Left lung (tissue), 14 donors: ENCODE measurements at places on chromosomes 13 and 19. TPM values are rescaled to one million over a fixed set of nuclear protein-coding genes. Genes with fewer than 3 reads are reported as not detected.
A peak's percentile ranks its signal among the peaks of the same experiment; 100 is the strongest.

- H3K36me3 ChIP-seq: no peaks in the 10 kb centered on the region
- DNase-seq: no peak
- H3K27me3 ChIP-seq: peaks cover 42% of the 10 kb centered on the region
- no peaks in the 10 kb centered on the region for H3K4me1 ChIP-seq
- no peak overlapping the region for H3K4me3 ChIP-seq
Observed at GRCh38 chr13:113927661-113928581, 46.0 kb downstream of the C13orf46 start.

- no peak overlapping the region for H3K27ac ChIP-seq
- H3K36me3 ChIP-seq: no peaks in the 10 kb centered on the region
- H3K4me1 ChIP-seq: no peaks in the 10 kb centered on the region
- no peak for DNase-seq
Observed at GRCh38 chr13:40175639-40176038, 490.8 kb downstream of the FOXO1 start.

DNA sequence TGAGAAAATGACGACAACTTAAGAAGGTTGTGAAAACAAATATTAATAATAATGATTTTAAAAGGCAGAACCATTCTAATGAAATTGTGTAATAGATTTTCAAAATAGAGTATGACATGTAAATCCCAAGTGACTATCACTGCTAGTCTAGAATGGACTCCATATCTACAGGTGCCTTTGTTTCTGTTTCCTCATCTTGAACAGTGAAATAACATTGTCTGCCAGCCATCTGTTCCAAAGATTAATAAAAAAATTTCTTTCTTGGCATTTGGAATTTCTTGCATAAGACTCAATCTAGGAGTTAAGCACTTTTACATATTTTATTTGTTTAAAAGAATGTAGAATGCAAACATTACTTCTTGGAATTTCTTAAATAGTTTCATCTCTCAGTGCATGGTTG is 520.1 kb upstream of the ARGLU1 start:
- no peak overlapping the region for H3K27ac ChIP-seq
- H3K4me1 ChIP-seq: no peaks in the 10 kb centered on the region
- H3K27me3 ChIP-seq: no peaks in the 10 kb centered on the region
- no peak overlapping the region for H3K4me3 ChIP-seq

DNA sequence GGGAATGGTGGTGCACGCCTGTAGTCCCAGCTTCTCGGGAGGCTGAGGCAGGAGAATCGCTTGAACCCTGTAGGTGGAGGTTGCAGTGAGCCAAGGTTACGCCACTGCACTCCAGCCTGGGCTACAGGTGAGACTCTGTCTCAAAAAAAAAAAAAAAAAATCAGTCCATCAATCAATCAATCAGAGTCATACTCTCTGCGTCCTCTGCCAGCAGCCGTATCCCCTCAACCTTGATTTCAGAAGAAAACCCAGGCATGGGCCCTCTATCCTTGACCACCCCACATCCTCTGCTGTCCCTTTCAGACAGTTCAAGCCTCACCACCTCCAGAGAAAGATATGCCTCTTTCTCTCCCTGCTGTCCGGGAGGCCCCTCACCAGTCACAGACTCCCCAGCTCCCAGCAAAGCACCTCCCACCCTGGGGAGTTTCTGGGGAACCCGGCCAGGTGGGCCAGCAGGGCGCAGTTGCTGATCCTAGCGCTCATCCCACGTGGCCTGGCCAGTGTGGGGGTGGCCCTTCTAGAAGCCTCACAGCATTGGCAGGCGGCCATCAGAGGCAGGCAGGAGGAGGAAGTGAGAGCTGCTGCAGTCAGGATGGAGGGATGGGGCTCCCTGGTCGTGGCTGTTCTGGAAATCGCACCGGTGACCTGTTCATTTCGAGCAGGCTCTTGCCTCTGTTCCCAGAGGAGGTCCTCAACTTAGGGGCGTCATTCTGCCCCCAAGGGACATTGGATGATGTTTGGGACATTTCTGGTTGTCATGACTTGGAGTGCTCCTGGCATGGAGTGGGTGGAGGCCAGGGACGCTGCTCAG is 10.2 kb upstream of the JSRP1 start:
- H3K27ac ChIP-seq: peak overlapping the region; percentile 72
- DNase-seq: peak; percentile 95
- no peak overlapping the region for H3K4me3 ChIP-seq

- H3K27ac ChIP-seq: no peak overlapping the region
- no peaks in the 10 kb centered on the region for H3K36me3 ChIP-seq
- H3K4me3 ChIP-seq: no peak overlapping the region
- no peaks in the 10 kb centered on the region for H3K27me3 ChIP-seq
- H3K4me1 ChIP-seq: no peaks in the 10 kb centered on the region
Observed at GRCh38 chr13:60627071-60627686, 230.2 kb downstream of the TDRD3 start.

- H3K4me1 ChIP-seq: peaks cover 88% of the 10 kb centered on the region
- H3K36me3 ChIP-seq: no peaks in the 10 kb centered on the region
- H3K27ac ChIP-seq: peak overlapping the region; percentile 86
- H3K4me3 ChIP-seq: no peak overlapping the region
- DNase-seq: no peak
Observed at GRCh38 chr19:45501730-45502014, 3.4 kb downstream of the PPM1N start.

JSRP1 gene
- 1.1 TPM for total RNA-seq

- H3K36me3 ChIP-seq: no peaks in the 10 kb centered on the region
- no peaks in the 10 kb centered on the region for H3K4me1 ChIP-seq
- no peak for DNase-seq
- no peak overlapping the region for H3K4me3 ChIP-seq
- no peak overlapping the region for H3K27ac ChIP-seq
Observed at GRCh38 chr19:50772476-50772875, 2.2 kb downstream of the GPR32 start.

- H3K27me3 ChIP-seq: no peaks in the 10 kb centered on the region
- no peaks in the 10 kb centered on the region for H3K4me1 ChIP-seq
- DNase-seq: no peak
- peak overlapping the region; percentile 51 for H3K4me3 ChIP-seq
- H3K36me3 ChIP-seq: no peaks in the 10 kb centered on the region
Observed at GRCh38 chr19:49453757-49454240, 774 bp downstream of the ALDH16A1 start.

IL12RB1 gene
- 5.4 TPM for total RNA-seq

GRCh38 chr19:782185-782877 is 14.9 kb upstream of the PTBP1 start:
- no peaks in the 10 kb centered on the region for H3K36me3 ChIP-seq
- H3K27me3 ChIP-seq: no peaks in the 10 kb centered on the region
- no peak for DNase-seq

TNFSF13B gene
- total RNA-seq: 20.1 TPM

ZGLP1 gene
- 7.8 TPM for total RNA-seq

GRCh38 chr19:18551631-18552030 is 6.0 kb upstream of the KXD1 start:
- no peaks in the 10 kb centered on the region for H3K27me3 ChIP-seq
- no peaks in the 10 kb centered on the region for H3K4me1 ChIP-seq
- no peak overlapping the region for H3K27ac ChIP-seq
- DNase-seq: no peak

ICAM1 gene
- total RNA-seq: 497 TPM

DNA sequence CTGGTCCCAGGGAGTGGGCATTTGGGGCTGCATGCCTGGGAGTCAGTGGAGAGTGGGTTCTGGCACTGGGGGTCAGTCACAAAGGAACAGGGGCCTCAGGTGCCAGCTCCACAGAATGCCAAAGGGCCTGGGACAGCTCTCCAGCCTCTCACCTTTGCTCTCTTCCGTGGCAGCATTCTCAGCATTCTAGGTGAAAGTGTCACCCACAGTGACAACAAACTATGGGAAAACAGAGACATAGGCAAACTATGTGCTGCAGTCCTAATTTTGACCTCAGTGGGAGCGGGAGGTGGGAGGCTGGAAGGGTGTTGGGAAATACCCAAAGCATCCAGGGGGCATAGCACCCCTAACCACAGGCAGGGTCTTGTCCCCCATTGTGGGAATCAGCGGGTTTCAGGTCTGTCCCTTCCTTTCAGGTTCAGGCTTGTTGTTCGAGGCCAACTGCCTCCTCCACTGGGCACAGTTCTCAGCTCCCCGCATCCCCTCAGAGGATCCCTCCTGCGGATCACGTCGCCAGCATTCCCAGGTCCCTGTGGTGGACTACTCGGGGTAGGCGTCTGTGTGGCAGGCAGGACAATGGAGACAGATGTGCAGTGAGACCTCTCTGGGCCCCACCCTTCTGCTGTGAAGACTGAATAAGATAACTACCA is 52.4 kb downstream of the TSHZ3 start:
- no peaks in the 10 kb centered on the region for H3K36me3 ChIP-seq
- DNase-seq: peak; percentile 24
- no peaks in the 10 kb centered on the region for H3K4me1 ChIP-seq

GRCh38 chr19:50875795-50876422 is 2.7 kb downstream of the KLK2 start:
- DNase-seq: no peak
- no peak overlapping the region for H3K27ac ChIP-seq
- H3K4me3 ChIP-seq: no peak overlapping the region
- H3K27me3 ChIP-seq: peaks cover 91% of the 10 kb centered on the region

DNA sequence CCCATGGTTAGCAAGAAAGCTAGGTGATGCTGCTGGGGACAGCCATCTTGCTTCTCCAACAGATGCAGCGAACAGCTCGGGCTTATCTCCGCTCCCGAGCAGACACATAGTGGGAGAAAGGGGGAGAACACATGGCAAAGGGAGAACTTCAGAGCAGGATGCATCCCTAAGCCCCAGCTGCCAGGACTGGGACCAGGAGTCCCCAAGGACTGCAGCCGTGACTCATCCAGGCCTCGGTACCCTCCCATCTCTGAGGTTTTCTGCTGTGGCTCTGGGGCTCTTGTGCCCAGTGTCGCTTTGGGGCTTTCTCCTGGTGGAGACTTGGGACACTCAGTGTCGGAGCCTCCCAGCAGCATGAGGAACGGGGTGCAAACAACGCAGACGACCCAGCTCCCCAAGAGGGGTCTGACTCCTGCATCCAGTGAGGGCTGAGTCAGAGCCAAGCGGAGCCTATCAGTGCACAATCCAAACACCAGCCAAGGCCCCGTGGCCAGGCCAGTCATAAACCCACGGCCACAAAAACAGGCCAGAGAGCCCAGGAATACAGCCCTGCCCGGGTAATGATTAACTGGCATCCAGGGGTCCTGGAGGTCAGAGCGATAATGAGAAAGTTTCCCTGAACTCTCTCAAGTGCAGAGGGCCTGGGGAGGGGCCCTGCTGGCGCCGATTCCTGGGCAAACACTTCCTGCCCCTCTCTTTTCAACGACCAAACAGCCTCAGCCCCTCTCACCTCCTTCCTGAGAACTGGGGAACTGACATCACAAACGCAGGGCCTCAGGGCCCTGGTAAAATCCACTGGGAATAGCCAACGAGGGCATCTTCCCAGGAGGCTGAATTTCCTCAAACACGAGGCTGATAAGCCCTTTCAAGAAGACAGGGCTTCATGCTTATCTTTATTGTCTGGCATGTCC is 202.9 kb downstream of the USP12 start:
- H3K4me3 ChIP-seq: no peak overlapping the region
- DNase-seq: no peak
- H3K36me3 ChIP-seq: no peaks in the 10 kb centered on the region
- peaks cover 8% of the 10 kb centered on the region for H3K4me1 ChIP-seq
- H3K27ac ChIP-seq: no peak overlapping the region

GRCh38 chr13:79654520-79654919 is 173.6 kb downstream of the NDFIP2 start:
- DNase-seq: no peak
- no peak overlapping the region for H3K27ac ChIP-seq
- no peak overlapping the region for H3K4me3 ChIP-seq
- no peaks in the 10 kb centered on the region for H3K4me1 ChIP-seq
- H3K27me3 ChIP-seq: no peaks in the 10 kb centered on the region
- no peaks in the 10 kb centered on the region for H3K36me3 ChIP-seq

VSTM2B gene
- total RNA-seq: not detected

FIZ1 gene
- total RNA-seq: 11.0 TPM

GRCh38 chr19:29439688-29440550 is 85.9 kb upstream of the VSTM2B start:
- no peak overlapping the region for H3K27ac ChIP-seq
- H3K4me3 ChIP-seq: no peak overlapping the region
- H3K4me1 ChIP-seq: no peaks in the 10 kb centered on the region
- H3K36me3 ChIP-seq: no peaks in the 10 kb centered on the region

GRCh38 chr13:106453101-106453500 is 82.4 kb downstream of the EFNB2 start:
- H3K27ac ChIP-seq: no peak overlapping the region
- no peaks in the 10 kb centered on the region for H3K27me3 ChIP-seq
- no peaks in the 10 kb centered on the region for H3K36me3 ChIP-seq
- H3K4me1 ChIP-seq: no peaks in the 10 kb centered on the region
- no peak for DNase-seq

GRCh38 chr19:35457173-35457572 is 9.1 kb downstream of the FFAR2 start:
- H3K27me3 ChIP-seq: no peaks in the 10 kb centered on the region
- peaks cover 63% of the 10 kb centered on the region for H3K4me1 ChIP-seq
- no peak for DNase-seq
- H3K36me3 ChIP-seq: no peaks in the 10 kb centered on the region
- no peak overlapping the region for H3K27ac ChIP-seq

DNA sequence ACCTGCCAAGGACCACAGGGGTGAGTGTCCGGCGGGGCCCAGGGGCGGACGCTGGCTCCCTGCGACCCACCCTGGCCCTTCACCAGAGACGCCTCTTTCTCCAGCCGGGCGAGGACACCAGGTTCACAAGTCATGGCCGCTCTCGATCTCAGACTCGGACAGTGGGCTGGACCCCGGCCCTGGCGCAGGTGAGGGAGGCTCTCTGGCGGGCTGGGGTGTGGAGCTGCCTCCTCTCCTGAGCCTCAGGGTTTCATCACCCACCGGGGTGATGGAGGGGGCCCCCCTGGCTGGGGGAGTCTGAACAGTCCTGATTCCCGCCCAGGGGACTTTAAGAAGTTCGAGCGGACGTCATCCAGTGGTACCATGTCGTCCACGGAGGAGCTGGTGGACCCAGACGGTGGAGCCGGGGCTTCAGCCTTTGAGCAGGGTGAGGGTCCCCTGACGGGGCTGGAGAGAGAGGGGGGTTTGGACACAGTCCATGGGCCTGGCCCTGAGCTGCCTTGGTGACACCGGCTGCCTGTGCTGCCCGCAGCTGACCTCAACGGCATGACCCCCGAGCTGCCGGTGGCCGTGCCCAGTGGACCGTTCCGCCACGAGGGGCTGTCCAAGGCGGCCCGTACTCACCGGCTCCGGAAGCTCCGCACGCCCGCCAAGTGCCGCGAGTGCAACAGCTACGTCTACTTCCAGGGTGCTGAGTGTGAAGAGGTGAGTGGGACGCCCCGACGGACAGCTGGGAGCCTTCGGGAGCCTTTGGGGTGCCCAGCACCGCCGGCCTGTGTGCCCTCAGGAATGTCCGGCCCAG is 13.6 kb downstream of the ARHGAP45 start:
- H3K4me3 ChIP-seq: no peak overlapping the region
- no peaks in the 10 kb centered on the region for H3K27me3 ChIP-seq
- H3K4me1 ChIP-seq: peaks cover 50% of the 10 kb centered on the region
- H3K36me3 ChIP-seq: peaks cover 68% of the 10 kb centered on the region
- H3K27ac ChIP-seq: no peak overlapping the region

- no peaks in the 10 kb centered on the region for H3K27me3 ChIP-seq
- peaks cover 11% of the 10 kb centered on the region for H3K4me1 ChIP-seq
- peak; percentile 10 for DNase-seq
Observed at GRCh38 chr19:2584002-2584401, 108.1 kb downstream of the GADD45B start.

GRCh38 chr13:36778083-36778671 is 40.8 kb upstream of the RFXAP start:
- H3K36me3 ChIP-seq: no peaks in the 10 kb centered on the region
- H3K27me3 ChIP-seq: no peaks in the 10 kb centered on the region
- H3K27ac ChIP-seq: no peak overlapping the region
- no peaks in the 10 kb centered on the region for H3K4me1 ChIP-seq
- peak; percentile 66 for DNase-seq
- no peak overlapping the region for H3K4me3 ChIP-seq

SERPINE3 gene
- not detected for total RNA-seq

- H3K27ac ChIP-seq: no peak overlapping the region
- peaks cover 17% of the 10 kb centered on the region for H3K27me3 ChIP-seq
- no peak for DNase-seq
Observed at GRCh38 chr19:29760752-29761502, 45.9 kb upstream of the C19orf12 start.
